Endothelial cell (in vitro differentiated cells): ENCODE measurements at places on chromosomes 7 and 10.
A peak's percentile ranks its signal among the peaks of the same experiment; 100 is the strongest.

DNA sequence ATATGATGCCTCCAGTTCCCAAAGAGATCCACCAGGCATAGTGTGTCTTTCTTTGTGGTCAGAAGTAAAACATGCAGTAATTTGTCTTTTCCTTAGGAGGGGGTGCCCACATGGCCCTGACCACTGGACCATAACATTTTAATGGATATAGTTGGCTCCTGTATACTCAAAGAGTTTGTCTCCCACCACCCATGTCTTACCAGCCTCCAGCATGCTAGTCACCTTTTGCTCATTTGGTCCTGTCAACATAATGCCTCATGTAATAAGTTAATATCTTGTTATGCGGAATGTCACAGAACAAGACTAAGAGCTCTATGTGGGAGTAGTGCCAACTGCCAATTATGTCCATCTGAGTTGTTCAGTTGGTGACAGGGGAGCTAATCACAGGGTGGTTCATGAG is 83.4 kb upstream of the IFRD1 start:
- DNase-seq: no peak

- no peak for DNase-seq
Measured at GRCh38 chr7:90994121-90994520, 270.1 kb upstream of the FZD1 start.

DNA sequence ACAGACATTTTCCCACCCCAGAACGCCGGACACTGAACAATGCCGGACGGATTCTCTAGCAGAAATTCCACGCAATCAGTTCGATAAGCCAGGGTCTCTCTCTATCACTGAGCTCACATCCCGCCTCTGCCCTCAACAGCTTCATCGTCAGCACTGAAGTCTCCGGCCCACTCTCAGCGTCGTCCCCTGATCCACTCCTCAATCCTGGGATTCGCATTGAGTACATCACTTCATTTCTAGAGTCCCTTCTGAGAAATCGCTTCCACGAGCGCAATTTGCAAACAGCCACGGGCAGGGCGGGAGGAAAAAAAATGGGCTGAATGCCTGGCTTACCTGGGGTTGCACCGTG is 365 bp downstream of the YME1L1 start:
- no peak for DNase-seq

- DNase-seq: no peak
Measured at GRCh38 chr10:13117841-13118783, 18.1 kb downstream of the OPTN start.

DNA sequence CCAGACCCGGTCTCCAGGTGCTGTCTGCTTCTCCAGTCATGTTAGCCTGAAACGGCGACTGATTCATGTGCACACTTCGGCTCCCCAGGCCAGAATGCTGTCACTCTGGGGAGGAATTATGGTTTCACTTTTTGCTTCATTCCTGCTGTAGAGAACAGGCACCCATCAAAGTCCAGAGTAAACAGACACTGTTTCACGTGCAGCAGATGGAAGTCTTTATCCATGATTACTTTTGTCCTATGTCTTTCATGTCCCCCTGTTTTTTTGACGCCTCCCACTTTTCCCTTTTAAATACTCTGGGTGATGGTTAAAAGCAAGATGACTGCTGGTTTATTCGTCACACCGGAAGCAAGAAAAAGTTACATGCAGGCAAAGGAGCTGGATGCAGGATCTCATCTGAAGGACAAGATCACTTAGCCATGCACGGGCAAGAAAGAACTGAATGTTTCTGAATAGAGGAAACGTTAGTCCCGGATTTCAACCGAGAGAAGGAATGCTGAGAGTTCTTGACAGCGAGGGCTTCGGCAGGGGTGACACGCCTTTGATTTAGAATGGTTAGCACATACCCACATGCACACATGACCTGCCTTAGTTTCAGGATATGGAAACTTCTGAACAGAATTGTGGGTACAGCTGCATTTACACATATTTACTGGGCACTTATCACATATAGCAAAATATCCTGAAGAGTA is 250.0 kb upstream of the KLF6 start:
- DNase-seq: no peak

DNA sequence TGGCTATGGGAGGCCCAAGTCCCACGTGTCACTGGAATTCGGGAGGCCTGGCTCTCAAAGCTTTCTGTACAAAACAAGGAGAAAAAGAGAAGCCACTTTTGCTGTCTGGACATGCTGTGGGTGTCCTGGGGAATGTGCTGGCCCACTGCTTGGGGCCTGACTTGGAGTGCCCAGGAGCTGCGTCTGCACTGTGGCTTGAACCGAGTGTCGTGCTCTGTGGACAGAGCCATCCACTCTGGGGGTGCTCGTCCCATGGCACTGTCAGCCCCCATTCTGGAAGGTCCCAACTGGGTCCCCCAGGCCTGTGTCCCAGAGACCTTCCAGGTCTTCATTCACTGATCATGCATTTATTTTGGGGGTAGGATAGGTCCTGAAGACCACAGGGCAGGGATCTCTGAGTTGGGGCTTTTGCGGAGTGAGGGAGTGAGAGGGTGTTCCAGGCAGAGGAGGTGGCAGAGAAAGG is 138.0 kb downstream of the LHPP start:
- no peak for DNase-seq

DNA sequence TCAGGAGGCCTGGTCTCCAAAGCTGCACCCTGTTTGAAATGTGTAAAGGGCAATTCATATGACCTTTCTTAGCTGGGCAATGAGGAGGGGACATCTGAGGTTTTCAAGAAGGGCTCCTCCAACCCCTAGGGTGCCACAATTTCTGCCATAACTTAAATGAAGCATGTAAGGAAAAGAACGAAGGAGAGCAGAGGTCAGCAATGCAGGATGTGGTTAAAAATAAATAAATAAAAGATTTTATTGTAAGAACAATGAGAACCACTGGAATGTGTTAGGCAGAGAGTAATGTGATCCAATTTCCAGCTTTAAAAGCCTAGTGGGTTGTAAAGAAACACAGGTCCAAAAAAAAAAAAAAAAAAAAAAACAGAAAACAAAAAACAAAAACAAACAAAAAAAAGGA is 673.1 kb downstream of the TNS3 start:
- DNase-seq: no peak

DNA sequence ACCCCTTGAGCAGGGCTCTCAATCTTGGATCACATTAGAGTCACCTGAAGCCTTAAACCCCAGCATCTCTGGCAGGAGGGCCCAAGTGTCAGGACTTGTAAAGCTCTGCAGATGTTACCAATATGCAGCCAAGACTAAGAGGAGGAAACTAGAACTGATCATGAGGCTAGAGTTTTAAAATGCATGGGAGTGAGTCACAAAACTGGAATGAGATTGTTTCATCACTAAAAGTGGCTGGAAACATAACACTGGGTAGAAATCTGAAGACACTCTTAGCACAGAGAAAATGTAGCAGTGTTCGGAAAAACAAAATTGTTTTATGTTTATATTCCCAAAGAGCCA is 63.3 kb upstream of the GHITM start:
- no peak for DNase-seq

DNA sequence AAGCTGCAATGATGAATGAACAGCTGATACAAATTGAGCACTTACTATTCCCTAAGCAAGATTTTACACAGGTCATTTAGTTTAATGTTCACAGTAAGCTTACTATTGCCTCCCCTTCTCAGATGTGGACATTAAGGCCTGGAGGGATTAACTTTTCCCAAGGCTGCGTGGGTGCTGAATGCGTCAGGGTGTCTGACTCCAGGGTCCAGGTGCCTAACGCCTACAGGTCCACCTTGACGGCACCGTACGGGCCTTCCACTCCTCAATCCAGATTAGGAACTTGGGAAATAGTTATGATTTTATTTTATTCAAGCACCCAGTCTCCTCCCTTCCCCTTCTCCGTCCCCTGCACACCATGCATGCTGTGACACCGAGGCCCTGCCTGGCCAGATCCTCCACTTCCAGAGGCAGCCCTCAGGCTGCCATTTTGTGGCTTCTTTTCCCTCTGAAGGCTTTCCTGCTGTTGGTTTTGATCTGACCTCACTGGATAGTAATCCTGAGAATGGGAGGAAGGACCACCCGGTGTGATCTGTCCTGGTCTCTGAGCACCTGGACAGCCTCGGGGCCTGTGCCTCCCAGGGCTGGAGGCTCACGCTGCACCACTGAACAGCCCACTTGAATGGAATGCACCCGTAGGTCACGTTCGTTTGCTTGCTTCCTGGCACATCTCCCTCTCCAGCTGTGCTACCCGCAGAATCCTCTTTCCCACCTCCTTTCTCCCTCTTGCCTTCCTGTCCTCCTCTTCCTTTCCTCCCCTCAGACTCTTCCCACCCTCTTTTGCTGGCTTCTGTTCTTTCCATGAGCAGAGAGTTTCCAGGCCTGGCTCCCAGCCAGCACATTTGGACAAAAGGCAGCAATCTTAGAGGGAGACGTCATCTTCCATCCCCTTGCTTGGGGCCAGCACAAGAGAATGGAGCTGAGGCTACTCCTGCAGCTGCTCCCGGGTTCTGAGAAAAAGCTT is 14.4 kb downstream of the DENND2A start:
- DNase-seq: peak; percentile 43

- no peak for DNase-seq
Measured at GRCh38 chr7:4638781-4639575, 43.1 kb upstream of the FOXK1 start.

DNA sequence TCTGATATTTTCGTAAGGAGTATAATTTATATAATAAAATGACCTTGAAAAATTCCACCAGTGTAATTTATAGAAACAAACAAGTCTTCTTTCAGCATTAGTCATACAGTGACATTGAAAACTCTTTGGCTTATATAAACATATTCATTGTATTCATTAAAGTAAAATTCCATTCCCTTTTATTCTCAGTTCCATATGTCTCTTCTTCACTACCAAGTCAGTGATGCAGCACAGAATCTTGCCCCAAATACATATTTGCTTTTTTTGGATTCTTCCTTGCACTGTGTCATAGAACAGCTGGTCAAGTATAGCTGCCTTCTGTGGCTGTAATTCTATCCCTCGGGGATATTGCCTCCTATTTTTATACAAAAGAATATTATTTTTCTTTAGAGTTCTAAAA is 884.5 kb upstream of the POT1 start:
- DNase-seq: no peak
